ENCODE measurements at places on chromosomes 7 and 10.

GRCh38 chr10:88803641-88804040 is 1.1 kb downstream of the LIPM start:
- no peak for DNase-seq

GRCh38 chr7:50828801-50829200 is 46.1 kb upstream of the GRB10 start:
- no peak for DNase-seq

DNA sequence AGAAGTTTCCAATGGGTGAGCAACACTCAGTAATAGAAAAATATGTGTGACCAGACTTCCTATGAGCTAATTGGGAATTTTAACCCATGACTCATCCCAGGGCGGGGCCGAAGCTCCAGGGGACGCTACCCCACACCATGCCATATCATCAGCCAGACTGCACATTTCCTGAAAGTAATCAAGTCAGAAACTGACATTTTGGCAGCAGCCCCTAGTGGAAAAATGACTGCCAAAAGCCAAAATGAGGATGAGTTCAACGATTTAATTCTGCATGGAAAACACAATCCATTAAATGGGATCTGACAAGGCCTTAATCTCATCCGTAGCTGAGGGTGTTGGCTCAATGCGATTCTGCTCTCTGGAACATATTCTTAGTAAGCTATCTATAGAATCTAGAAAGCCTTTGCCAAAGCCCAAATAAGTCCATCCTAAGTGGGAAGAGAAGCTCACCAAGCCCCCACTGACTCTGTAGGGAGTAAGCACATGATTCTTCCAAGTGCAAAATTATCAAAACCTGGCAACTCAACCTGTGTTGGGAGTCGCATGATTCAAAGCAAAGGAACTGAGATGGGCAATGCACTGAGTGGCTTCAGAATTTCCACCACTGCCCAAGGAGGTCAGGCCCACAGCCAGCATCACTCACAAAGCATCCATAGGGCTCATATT is 93.1 kb upstream of the PDE1C start:
- DNase-seq, result no peak

- no peak for DNase-seq
Measured at GRCh38 chr7:125506331-125506730, 576.7 kb upstream of the POT1 start.

DNA sequence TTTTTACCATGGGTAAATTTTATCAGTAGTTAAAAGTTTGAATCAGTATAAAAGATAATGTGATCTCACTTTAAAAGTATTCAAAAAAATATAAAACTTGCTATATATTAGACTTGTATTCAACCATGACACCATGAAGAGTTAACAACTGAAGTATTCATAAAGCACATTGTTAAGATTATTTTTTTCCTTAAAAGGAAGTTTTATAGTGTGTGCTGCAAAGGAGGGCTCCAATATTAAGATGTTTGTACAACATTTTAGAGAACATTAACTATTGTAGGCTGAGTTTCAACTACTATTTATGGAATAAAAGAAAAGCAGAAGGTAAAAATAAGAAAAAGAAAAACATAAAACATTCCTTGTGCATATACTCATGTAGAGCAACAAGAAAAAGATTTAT is 24.5 kb upstream of the CUBN start:
- DNase-seq, result no peak

- no peak for DNase-seq
Measured at GRCh38 chr7:120052884-120053382, 220.0 kb upstream of the KCND2 start.

DNA sequence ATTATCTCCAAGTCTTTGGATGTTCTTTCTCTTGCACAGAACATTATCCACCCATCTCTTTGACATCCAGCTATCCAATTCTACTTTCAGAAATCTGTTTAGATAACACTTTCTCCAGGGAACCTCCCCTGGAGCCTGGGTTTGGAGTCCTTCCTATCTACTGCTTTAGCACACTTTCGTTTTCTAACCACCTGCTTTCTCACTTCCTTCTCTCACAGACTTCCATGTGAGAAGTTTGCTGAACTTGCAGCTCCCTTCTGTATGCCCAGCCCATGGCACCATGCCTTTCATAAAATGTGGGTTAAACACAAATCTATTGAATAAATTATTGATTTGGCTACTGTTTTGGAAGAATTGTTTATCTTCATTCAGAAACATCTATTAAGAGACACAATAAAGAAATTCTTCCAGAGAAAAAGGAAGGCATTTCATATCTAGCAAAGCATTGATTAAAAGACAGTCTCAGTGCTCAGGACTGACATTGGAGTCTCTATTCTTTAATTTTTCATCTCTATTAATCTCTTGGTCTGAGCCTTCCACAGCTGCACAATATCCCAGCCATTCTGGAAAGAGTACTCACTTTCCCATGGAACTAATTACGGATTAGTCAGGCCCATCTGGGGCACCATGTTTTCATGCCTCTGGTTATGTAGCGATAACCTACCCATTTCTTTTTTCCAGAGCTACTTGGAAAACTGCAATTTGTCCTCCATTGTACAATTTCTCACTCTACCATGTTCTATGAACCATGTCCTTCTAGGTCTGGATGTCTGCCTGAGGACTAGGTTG is 1077.3 kb downstream of the SORCS3 start:
- no peak for DNase-seq

- DNase-seq, result no peak
Measured at GRCh38 chr7:33821970-33822369, 83.4 kb upstream of the BMPER start.

GRCh38 chr7:112160771-112161150 is 45.4 kb downstream of the DOCK4 start:
- DNase-seq, result no peak

DNA sequence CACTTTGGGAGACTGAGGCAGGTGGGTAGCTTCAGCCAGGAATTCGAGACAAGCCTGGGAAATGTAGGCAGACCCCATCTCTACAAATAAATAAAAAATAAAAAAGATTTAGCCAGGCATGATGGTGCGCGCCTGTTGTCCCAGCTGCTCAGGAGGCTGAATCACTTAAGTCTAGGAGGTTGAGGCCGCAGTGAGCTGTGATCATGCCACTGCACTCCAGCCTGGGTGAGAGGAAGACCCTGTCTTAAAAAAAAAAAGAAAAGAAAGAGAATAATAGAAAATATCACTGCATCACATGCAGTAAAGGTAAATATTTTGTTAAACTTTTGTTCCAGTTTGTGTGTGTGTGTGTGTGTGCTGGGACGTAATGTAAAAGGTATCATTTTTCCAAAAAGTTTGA is 3.0 kb downstream of the STRIP2 start:
- no peak for DNase-seq

DNA sequence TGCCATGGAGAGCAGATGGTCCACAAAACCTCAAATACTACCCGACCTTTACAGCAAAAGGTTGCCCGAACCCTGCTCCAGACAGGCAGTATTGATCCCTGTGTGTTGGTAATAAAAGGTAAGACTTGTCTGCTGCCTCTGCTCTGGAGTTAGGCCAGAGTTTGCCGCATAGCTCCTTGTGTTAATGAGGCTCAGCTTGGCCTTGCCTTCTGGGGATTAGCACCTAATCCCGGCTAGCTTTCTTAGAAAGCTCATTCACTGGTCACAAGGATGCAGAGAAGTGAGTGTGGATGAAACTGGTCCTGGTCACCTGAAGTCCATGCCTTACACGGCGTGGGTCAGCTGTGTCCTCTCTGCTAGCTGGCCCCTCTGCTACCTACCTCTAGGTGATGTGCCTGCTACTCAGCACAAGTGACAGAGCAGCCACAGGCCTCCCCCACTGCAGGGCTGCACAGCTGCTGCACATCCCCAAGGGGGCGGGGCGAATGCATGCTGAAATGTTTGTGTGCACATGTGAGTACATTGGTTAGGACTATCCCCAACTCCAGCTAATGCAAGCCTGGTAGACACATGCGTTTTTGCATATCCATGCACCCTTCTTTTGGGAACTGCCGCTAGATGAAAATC is 31.7 kb upstream of the SYPL1 start:
- no peak for DNase-seq

DNA sequence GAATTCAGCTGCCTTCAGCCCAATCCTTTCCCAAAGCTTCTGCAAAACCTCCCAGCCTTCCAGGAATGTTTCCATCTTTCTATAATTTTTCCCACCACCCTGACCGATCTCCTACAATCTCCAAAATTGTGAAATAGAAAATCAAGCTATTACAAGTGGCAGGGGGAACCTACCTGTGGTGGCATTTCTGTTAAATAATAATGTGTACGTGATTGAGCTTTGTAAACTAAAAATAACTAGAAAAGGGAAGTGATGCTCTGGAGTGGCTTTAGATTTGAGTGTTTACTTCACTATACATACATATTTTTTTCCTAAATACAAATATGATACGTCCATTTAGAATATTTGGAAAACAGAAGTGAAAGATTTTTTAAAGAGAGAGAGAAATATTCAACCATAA is 593.6 kb downstream of the GRM8 start:
- no peak for DNase-seq

DNA sequence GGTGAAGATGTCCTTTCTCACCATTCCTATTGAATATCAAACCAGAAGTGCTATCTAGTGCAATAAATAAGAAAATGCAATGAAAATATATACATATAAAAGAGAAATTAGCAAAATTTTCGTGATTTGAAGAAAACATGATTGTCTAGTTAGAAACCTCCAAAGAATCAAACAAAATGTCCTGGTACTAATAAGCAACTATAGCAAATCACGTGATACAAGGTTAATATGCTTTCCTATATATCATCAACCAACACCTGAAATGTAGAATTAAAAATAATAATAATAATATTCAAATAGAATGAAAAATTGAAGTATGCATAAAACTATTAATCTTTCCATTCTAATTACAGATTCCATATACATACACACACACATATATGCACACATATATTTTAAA is 183.9 kb upstream of the POM121L12 start:
- DNase-seq, result no peak

- DNase-seq, result no peak
Measured at GRCh38 chr7:6453734-6454133, 6.0 kb upstream of the DAGLB start.

GRCh38 chr7:117478836-117479224 is 995 bp upstream of the CFTR start:
- no peak for DNase-seq

- DNase-seq, result no peak
Measured at GRCh38 chr7:158150234-158150633, 437.4 kb downstream of the PTPRN2 start.

GRCh38 chr10:52539463-52539862 is 225.4 kb downstream of the DKK1 start:
- DNase-seq, result no peak

GRCh38 chr7:127900732-127901685 is 130.2 kb downstream of the LRRC4 start:
- no peak for DNase-seq

DNA sequence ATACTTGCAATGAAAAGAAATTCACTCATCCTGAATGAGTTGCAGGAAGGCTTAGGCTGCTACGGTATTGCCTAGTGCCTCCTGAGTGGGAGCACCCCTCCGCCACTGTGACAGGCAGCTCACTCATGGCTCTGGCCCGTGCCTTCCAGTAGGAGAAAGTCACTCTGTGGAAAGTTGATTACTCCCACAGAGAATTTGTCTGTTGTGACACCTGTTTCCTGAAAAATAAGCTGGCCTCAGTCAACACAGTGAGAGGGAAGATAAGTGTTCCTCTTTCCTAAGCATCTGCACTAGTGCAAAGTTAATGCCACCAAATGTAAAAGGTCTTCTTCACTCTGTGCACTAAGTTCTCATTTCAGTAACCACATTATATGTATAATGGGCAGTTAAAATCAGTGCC is 158.8 kb upstream of the INHBA start:
- no peak for DNase-seq
